ENCODE measurements at places on chromosomes 13 and 19. TPM values are rescaled to one million over a fixed set of nuclear protein-coding genes. Genes with fewer than 3 reads are reported as not detected.

The APC2 gene
- polyA plus RNA-seq: not detected

The PAN3 gene
- 6.6 TPM for polyA plus RNA-seq

The CGB1 gene
- polyA plus RNA-seq: not detected

The KLHL1 gene
- not detected for polyA plus RNA-seq

The NPAS1 gene
- 0.77 TPM for polyA plus RNA-seq

The CGB3 gene
- not detected for polyA plus RNA-seq

The C13orf46 gene
- polyA plus RNA-seq: 0.23 TPM

The PLEKHG2 gene
- 0.69 TPM for polyA plus RNA-seq

The CEACAM5 gene
- polyA plus RNA-seq: 1,632 TPM

The VSTM1 gene
- polyA plus RNA-seq: not detected

The LGALS14 gene
- polyA plus RNA-seq: not detected

The ZNF468 gene
- polyA plus RNA-seq: 10.2 TPM

The HSPH1 gene
- 12.0 TPM for polyA plus RNA-seq

The CBARP gene
- not detected for polyA plus RNA-seq

The PSG7 gene
- not detected for polyA plus RNA-seq

The ZNF493 gene
- 7.6 TPM for polyA plus RNA-seq

The TMEM272 gene
- polyA plus RNA-seq: not detected

The NDUFA13 gene
- 239 TPM for polyA plus RNA-seq

The TYROBP gene
- 95.8 TPM for polyA plus RNA-seq

The CAMSAP3 gene
- 37.2 TPM for polyA plus RNA-seq

The HIF3A gene
- polyA plus RNA-seq: 1.8 TPM

The GNA15 gene
- polyA plus RNA-seq: 4.2 TPM

The ITGBL1 gene
- polyA plus RNA-seq: 0.16 TPM

The ZNF677 gene
- 1.8 TPM for polyA plus RNA-seq

The DDX49 gene
- polyA plus RNA-seq: 46.1 TPM

The ZNF222 gene
- 0.60 TPM for polyA plus RNA-seq

The PRSS57 gene
- polyA plus RNA-seq: 0.15 TPM

The SBK3 gene
- not detected for polyA plus RNA-seq

The PRR12 gene
- polyA plus RNA-seq: 20.4 TPM

The TMEM238 gene
- 0.90 TPM for polyA plus RNA-seq

The OLFM2 gene
- 0.60 TPM for polyA plus RNA-seq

The ADPRHL1 gene
- polyA plus RNA-seq: 1.2 TPM

The SELENOV gene
- polyA plus RNA-seq: not detected

The ARID3A gene
- 1.4 TPM for polyA plus RNA-seq

The OR10H1 gene
- not detected for polyA plus RNA-seq

The PPAN gene
- polyA plus RNA-seq: 58.7 TPM

The SIGLEC8 gene
- 1.9 TPM for polyA plus RNA-seq

The PODNL1 gene
- 2.9 TPM for polyA plus RNA-seq

The VAV1 gene
- 3.7 TPM for polyA plus RNA-seq

The ZNF506 gene
- 5.1 TPM for polyA plus RNA-seq

The FCAR gene
- 0.17 TPM for polyA plus RNA-seq

The ZNF615 gene
- polyA plus RNA-seq: 2.7 TPM

The RYR1 gene
- under 0.01 TPM for polyA plus RNA-seq

The EID2 gene
- polyA plus RNA-seq: 8.4 TPM

The ZNF497 gene
- 0.79 TPM for polyA plus RNA-seq

The MBD3L2 gene
- not detected for polyA plus RNA-seq

The N4BP2L1 gene
- polyA plus RNA-seq: 7.8 TPM

The PLVAP gene
- 3.0 TPM for polyA plus RNA-seq

The FLT1 gene
- 0.69 TPM for polyA plus RNA-seq

The PSG1 gene
- polyA plus RNA-seq: not detected

The FBN3 gene
- 0.06 TPM for polyA plus RNA-seq

The SIGLEC10 gene
- 14.4 TPM for polyA plus RNA-seq

The SOX1 gene
- under 0.01 TPM for polyA plus RNA-seq

The CRTC1 gene
- polyA plus RNA-seq: 3.6 TPM

Data from sigmoid colon (tissue), 7 donors.